Stimulated activated CD8-positive, alpha-beta memory T cell treated with anti-CD3 and anti-CD28 coated beads, Interleukin-7, amount 100 ng/mL, for 1 hour (primary cell): ENCODE measurements at places on chromosomes 1 and 21.

GRCh38 chr1:100302739-100303138 lies 36.7 kb downstream of the RTCA start:
- no peak for DNase-seq

DNA sequence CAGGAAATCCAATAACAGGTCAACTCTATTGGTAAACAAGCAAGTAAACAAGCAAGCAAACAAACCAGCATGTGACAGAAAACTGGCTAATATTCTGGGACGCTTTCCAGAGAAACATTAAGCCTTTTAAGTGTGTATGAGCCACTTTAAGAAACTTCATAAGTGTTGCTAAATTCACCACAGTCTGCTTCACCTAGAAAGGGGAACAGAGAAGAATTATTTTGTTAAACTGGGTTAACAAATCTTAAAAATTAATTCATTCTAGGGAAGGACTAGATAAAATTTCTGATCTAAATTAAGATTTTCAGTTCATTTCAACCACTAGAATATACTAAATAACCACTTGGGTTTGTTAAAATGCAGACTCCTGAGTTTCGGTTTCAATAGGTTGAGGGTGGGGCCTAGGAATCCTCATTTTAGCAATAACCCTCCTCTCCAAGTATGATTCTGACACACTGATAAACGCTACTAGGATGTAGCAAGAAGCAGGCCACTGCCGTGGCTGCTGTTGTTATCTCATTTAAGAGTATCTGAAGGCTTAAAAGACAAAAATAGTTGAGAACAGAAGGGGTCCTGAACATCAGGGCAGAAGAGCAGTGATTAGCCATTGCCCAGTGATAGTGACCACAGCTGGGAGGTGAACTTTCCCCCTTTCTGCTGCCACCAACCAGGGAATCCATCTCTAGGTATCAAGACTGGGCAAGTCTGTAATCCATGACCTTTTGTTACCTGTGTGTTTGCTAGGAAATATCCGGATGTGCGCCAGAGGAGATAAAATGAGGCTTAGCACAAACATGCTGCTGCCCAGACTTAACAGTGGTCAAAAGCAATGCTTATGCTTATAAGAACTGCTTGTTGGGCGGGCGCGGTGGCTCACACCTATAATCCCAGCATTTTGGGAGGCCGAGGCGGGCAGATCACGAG lies 11.2 kb downstream of the CREG1 start:
- DNase-seq, result no peak

DNA sequence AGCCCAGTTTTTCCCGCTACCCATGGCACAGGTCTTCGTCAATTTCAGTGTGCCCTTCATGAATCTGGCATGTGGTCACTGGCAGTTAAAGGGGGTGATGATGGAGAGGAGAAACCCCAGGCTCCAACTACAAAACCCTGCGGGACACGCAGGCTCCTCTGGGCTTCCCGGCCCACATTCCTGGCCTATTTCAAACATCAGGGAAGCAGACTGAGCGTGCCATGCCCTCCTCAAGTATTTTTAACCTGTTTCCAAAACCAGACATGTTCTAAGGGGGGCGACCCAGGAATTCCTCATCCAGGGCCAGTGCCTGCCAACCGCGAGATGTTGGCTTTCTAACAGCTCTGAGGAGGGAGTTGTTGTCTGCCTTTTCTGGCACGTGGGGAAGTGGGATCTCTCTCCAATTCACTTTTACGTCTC lies 85.1 kb downstream of the CAPZB start:
- DNase-seq, result no peak

DNA sequence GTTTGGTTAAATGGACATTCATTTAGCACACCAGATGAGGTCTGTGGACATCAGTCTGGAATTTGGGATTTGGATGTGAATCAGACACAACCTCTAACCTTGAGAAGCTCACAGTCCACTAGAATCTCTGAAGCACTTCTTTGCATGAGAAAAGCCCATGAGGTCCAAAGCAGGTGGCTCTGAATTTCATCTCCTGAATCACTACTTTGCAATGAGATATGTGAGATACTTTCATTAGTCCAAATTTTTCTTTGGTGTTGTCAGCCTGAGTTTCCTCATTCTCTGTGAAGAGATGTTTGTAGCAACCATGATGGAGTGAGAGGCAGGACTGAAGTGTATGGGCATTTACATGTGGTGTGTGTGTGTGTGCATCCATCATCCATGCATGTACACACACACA lies 16.5 kb upstream of the LCE2D start:
- no peak for DNase-seq

DNA sequence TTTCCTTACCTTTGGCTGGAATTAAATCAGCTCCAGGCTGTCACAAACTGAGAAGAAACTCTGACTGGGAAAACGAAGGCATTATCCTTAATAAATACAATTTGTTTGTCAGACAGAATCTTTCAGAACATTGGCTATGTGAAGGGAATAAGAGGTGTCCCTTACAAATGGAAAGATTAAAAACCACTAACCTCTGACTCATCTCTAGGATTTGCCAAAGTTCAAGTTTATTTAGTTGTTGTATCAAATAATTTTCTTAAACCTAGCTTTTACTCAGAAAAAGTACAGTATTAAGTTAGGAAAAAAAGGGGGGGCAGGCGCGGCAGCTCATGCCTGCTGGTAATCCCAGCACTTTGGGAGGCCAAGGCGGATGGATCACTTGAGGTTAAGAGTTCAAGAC lies 15.7 kb downstream of the SERTAD4 start:
- DNase-seq, result no peak

DNA sequence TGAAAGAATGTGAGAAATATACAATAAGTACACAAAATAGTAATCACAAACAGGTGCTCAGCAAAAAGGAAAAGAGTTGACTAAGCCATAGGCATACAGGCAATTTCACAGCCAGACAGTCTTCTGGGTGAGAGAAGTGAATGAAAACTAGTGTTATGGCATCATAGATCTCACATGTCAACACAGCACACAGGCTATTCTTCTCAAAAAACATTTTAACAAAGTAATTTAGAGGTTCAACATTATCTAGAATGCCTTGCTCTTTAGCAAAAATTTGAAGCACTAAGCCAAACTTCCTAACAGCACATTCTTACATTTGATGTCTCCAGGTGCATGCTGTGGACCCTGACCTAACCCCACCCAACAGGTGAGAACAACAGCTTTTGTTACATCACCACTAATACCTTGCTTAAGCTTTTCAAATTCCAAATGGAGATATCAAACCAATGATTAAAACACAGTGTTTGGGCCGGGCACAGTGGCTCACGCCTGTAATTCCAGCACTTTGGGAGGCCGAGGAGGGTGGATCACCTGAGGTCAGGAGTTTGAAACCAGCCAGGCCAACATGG lies 30.5 kb downstream of the OTUD7B start:
- no peak for DNase-seq

GRCh38 chr1:61101536-61101935 lies 19.2 kb downstream of the NFIA start:
- no peak for DNase-seq

GRCh38 chr1:168970926-168971659 lies 135.4 kb upstream of the ATP1B1 start:
- no peak for DNase-seq

DNA sequence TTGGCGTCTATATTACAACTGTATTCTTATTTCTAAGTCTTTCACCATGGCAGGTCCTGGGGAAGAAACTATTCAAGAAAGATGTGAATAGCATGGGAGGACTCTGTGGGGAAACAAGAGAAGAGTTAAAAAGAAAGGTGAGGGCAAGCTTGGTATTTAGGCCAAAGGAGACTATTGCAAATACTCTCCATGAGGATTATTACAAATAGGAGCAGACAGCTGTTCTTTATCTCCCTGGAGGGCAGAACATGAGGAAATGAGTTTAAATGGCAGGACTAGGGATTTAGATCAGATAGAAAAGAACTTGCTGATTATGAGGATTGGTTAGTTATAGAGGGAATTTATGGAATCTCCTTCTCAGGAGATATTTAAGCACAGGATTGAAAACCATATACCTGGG lies 186.8 kb downstream of the CDC7 start:
- DNase-seq, result no peak
